ENCODE measurements at places on chromosomes 12 and 14.

- DNase-seq, result no peak
Observed at GRCh38 chr12:99960311-99960710, 24.4 kb downstream of the ANKS1B start.

DNA sequence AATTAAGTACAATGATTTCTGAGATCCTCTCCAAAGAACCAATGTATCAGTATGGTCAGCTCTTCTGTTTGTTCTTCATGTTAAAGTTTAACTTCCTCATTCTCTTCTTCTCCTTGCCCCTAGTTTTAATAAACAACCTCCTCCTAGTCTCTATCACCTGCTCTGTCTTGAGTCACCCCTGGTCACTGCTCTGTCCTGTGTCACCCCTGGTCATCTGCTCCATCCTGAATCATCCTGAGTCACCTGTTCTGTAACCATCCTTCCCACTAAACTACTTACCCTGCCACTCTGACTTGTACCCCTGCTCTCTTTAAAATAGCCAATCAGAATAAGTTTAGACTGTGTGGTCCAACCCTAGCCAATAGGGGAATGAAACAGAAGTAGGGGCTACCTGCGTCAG, 100.5 kb downstream of the ALG10B start:
- no peak for DNase-seq

DNA sequence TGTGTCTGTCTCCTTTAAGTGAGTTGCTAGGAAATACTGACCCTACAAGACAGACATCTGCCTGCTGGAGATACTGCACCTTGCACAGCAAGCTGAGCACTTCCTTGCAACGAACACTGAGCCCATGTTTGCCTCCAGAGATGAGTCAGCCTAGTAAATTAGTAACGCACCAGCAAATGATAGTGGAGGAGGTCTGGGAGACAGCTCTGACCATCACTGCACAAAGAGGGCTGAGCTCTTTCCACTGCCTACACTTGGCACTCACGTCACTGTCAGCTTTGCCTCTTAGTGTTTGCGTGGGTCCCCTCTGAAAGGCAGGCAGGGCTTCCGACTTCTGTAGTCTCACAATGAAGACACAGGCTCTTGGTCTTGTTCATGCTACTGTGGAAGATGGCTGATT, 109.0 kb downstream of the APAF1 start:
- DNase-seq, result no peak

GRCh38 chr12:108324351-108325017, 14.6 kb downstream of the CMKLR1 start:
- DNase-seq, result no peak

DNA sequence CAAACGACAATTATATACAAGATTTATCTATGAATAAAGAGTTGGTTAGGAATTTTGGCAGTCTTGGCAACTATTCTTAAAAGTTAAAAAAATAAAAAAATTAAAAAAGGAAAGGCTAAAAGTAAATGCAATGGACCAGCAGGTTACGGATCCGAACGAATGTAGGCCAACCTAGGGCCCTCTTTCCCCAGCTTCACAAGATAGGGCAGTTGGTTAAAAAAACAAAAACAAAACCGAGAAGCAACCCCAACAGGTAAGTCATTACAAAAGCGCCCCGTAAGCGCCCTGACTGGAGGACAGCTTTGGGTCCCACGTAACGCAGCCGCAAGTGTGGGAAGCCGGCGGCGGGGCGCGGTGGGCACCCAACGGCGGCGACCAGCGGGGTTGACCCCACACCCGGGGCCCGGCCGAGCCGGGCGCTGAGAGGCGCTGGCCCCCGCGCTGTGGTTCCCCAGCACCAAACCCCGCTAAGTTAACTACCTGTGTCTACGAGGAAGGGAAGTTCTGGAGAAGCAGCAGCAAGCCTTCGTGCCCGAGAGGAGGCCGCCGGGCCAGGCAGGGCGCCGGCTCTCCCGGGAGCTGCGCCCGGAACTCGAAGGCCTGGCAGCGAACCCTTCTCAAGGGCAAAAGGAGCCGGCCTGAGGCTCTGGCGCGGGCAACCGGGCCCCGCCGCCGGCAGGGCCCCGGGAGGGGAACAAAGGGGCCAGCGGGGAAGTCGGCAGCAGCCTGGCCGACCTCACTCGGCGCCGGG, 882 bp downstream of the HECTD1 start:
- no peak for DNase-seq

GRCh38 chr14:55122440-55122986, 6.5 kb upstream of the LGALS3 start:
- DNase-seq, result no peak

DNA sequence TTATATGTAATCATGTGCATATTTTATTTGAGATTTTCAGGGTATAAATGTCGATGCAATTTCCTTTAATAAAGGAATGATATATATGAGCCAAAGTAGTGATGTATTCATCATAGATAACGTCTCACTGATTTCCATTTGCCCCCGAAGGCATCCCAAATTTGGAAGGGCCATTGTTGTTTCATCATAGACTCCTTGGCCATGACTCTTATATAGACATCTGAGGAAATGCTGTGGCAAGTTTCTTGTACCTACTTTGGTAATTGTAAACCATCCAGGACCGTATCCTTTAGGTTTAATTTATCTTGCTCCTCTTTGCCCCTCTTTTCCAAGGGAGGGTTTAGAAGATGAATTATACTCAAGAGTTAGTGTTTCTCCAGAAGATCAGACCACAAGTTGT, 84.7 kb downstream of the SAMD4A start:
- DNase-seq, result no peak

- no peak for DNase-seq
Observed at GRCh38 chr14:67420102-67420739, 8.3 kb upstream of the PLEK2 start.

DNA sequence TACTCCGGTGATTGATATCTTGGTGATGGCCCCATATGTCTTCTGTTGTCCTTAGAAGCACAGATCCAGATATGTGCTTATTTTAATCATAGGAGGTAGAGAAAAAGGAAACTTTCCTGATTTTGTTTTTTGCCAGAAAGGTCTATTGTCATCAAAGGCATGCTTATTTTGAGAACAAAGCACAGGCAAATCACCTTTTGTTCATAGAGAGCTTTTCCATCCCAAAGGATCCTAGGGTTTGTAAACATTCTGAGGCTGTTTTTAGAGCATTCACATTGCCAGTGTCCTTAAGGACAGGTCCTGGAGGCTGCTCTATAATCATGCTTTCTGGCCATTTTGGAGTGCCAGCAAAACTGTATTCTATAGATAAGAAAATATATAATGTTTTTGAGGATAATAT, 148.5 kb upstream of the SEL1L start:
- no peak for DNase-seq

DNA sequence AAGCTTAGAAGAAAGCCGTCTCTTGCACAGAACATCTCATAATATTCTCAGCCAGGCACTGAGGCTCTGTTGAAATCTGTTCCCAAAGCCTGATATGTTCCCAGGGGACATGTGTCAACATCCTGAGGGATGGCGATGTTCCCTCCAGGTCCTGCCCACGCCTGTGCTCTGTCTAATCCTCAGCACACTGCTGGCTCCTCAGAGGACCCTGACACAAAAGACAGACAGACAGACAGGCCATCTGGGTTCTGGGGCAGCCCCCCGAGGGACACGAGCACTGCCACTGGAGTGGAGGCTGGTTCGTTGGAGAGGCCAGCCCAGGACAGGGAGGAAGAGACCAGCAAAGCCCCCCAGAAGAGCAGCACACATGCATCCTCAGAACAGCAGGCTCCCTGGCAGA, 27.8 kb downstream of the CHGA start:
- DNase-seq, result no peak

DNA sequence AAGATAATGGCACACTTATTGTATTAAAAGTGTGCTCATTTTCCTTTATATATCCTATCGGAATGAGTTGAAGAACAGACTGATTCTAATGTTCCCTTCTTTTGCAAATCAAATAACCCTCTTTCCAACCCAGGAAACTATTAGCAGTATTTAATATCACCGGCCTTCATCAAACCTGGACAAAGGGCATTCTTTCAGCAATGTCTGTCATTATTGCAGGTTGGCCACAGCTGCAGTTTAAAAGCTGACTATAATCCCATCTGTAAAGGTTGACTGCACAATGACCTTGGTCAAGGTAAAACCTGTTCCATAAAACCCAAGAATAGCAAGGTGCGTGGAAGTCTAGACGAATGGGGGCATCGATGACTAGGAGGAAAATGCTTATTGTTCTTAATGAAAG, 472.3 kb upstream of the SOX5 start:
- DNase-seq, result no peak

- DNase-seq, result no peak
Observed at GRCh38 chr12:95088379-95088778, 15.0 kb upstream of the NR2C1 start.

DNA sequence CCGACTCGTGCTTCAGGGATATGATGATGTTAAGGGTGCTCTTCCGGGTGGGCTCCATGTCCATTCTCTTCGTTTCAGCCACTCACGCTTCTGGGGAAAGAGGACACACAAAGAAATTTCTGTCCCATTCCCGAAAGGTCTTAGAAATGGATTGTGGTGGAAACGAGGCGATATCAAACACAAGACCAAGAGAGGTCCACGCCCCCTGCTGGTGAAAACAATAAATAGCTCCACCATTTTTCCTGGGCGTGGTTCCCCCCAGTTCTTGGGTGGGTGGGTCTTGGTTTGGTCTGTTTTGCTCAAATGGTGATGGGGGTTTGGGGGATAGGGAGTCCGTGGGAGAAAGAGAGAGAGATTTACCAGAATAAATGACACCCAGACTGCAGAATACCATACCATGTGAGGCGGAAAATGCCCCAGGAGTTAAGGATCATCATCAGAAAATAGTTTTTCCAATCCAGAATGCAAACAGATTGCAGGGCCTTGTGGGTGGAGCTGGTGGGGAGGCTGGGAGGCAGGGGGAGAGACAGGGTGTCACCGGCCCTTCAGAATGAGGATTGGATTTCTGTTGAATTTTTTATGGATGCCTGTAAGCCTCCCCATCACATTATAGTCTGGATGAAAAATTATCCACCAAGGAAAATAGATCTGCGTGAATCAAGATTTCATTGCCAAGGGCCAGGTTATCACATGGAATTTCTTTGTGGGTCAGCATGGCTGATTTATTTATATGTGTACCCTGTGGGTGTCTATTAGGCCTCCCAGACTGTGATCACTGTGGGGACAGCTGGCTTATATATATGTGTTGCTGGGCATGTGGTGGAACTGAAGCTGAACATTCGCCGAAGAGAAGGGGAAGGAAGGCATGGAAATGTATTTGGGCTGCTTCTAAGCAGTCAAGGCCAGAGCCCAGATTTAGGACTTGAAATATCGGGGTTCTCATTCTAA, 55.8 kb downstream of the SRRM4 start:
- DNase-seq, result peak; percentile 22
